ENCODE measurements at places on chromosomes 5 and 9.

DNA sequence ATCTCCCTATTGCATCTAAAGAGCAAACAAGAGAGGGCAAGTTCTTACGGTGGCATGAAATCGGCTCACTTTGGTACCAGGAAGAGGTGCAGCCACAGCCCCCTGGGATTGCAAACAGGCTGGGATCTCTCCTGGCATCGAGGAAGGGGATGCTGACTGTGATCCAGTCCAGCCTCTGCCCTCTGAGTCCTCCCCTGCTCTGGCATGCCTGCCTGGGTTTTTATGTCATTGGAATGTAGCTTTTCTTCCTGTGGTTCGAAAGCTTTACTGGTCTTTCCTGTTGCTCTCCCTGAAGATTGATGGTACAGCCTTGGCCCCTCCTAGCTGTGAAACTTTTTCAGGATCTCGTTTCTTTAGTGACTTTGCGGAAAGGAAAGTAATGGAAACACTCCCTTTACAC lies 6.6 kb downstream of the SLC46A2 start:
- DNase-seq = no peak

DNA sequence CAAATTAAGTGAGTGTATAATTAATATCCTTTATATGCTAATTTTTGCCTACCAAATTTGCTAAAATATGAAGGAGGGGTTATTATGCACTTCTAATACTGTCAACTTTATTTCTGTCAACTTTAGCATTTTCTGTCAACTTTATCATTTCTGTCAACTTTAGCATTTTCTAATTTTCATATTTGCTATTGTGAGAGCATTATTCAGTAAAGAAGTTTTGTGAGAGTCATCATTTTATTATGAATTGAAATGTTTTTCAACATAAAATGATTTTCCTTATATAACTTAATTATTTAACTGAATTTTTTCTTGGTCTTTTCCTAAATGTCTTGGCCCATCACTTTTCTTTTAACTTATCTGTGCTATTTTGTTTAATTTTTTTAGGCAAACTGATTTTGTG lies 58.2 kb downstream of the FBXO4 start:
- no peak for DNase-seq

DNA sequence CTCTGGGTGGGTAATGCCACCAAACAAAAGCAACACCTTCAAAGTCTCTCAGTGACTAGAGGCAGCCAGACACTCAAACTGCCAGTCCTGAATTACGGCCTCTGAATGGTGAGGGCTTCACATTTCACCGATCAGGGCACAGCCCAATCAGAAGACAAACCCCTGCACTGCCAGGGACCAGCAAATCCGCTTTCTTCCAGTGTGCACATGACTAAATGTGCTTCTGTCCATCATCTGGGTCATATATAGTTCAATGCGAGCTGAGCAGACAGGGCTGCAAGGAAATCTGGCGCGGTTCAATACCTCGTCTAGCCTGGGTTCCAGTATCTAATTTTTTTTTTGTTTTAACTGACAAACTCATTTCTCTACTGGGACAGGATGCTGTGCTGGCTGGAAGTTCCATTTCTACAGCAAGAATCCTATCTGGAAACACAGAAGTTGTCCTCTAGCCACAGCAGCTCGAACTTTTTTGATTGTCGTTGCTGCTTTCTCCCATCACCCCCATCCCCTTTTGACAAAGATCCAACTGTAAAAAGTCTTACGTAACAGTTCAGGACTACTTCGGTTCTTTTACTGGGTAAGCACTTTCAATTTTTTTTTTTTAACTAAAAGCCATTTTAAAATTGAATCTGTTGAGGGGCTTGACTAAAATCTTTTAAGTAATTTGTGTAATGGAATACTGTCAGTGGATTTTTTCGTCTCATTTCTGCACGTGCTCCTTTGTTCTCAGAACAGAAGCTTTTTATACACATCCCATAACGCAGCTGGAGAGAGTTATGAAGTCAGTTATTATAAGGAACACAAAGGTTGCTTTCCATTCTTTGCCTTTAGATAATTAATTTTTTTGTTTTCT lies 112.7 kb downstream of the NR6A1 start:
- DNase-seq = no peak

DNA sequence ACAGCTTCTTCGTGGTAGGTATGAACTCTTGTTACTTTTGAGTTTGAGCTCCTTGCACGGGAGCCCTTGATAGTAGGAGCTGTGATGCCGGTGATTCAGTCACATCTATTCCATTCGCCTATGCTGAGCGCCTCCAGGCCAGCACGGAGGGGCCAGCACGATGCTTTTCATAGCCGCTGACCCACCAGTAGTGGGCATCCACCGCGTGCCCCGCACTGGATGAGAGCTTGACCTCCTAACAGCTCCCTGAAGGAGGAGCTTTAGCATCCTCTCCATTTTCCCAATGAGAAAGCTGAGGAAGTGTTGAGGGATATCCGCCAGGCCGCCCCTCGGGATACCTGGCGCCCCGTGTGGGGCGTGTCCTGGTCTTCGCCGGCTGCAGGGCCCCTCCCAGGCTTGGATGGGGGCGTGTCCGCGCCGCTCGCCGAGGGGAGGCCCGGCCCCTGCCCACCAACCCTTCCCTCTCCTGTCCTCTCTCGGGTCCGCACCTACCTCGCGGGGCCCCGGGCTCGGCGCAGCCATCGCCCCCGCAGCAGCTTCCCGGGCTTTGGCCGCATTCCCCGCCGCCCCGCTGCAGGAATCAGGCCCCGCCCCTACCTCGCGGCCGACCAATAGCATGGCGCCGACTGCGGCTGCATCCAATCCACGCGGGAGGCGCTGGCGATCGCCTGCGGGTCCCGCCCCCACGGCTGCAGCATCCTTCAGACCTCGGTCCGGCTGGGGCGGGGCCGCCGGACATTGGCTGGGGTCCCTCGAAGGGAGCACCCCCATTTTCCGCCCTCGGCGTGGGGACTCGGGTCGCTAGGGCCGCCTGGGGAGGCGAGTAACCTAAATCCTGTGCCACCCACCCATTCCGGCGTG lies at the start of gene PIP5KL1:
PIP5KL1 (minus strand) TSS at position 547 of the 861 bp plus-strand sequence; CDS start at position 522, 25 bp downstream.
- DNase-seq = no peak

DNA sequence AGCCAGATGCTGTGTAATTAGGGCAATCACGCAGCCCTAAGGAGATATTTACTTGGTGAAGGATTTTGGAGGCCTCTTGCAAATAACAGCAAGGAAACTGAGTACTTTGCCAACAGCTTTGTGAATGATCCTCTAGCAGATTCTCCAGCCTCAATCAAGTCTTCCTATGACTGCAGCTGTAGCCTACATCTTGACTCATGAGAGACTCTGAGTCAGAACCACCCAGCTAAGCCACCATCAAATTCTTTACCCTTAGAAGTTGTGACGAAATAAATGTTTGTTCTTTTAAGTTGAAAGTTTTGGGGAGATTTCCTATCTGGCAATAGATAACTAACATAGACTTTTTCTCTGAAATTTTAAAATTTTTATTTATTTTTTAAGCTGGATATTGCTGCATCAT lies 237.6 kb upstream of the CCNH start:
- no peak for DNase-seq

GRCh38 chr5:180127682-180128670 lies 56.4 kb upstream of the RNF130 start:
- DNase-seq = no peak

- DNase-seq = no peak
Measured at GRCh38 chr9:128340691-128341434, 536 bp downstream of the SLC27A4 start.

DNA sequence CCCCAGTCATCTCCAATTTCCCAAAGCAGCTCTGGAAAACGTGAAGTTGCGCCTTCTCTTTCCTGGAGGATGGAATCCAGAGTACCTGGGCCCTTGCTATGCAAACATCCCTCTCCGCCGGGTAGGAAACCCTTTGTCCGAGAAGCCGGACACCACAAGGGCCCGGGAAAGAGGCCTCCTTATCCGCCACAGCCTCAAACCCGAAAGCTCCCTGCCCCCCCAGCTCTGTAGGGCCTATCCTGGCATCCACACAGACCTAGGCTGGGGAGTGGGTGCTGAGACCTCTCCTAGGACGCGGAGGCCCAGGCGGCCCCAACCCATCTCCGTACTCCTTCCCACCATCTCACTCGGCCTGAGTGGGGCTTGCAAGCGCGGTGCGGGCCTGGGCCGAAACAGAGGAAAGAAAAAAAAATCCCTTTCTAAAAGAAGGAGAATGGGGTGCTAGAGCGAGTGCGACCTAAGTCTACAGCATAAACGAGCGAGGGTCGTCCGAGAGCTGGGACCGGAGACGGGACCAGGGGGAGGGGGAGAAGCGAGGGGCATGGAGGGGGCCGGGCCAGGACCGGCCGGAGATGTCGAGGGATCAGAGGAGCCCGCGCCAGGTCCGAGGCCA lies 624 bp downstream of the FBXW11 start:
- no peak for DNase-seq

- no peak for DNase-seq
Measured at GRCh38 chr5:51043745-51044144, 339.5 kb upstream of the ISL1 start.

DNA sequence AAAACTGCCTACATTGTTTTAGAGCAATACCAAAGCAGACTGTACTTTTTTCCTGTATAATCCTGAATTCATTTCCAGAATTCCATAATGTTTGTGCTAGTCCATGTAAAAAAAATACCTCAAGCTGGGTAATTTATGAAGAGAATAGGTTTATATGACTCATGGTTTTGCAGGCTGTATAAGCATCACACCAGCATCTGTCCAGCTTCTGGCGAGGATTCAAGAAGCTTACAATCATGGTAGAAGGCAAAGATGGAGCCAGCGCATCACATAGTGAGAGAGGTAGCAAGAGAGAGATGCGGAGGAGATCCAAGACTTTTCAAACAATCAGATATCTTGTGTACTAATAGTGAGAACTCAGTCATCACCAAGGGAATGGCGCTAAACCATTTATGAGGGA lies 280.3 kb upstream of the CDH9 start:
- DNase-seq = no peak

GRCh38 chr5:131952301-131952857 lies 6.9 kb upstream of the MEIKIN start:
- no peak for DNase-seq

DNA sequence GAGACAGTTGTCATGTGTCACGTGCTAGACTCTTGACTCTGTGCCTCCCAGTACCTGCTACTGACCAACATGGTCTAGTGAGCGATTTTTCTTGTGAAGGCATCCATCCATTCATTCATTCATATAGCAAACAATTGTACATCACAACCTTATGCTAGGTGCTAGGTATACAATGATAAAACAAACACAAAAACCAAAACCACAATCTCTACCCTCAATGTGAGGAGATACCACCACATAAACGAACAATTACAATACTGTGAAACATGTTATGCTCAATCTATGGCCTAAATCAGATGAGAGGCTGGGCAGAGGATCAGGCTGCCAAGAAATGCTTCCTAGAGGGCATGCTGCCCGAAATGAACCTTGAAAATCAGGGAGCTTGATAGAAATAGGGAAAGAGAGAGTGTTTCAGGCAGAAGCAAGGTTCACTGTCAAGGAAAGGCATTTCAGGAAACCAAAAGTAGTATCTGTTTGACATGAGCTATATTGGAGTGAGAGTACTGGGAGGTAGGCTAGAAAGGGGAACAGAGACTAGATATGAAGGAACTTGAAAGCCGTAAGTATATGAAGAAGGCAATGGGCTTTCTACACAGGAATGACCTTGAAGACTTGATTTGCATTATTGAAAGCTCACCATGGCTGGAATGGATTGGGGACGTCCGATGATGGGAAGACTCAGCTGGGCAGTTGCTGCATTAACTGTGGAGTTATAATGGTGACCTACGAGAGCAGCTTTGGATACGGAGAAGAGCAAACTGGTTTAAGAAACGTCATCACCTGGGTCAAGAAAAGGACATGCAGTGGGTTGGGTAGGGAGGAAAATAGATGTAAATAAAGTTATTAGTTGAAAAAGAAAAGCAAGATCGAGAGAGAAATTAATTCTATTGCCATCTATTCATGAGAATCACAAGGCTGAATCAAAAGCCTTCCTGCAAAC lies 90.1 kb downstream of the THBS4 start:
- no peak for DNase-seq

Measured in activated CD8-positive, alpha-beta memory T cell treated with anti-CD3 and anti-CD28 coated beads for 1 hour (primary cell).